ENCODE measurements at places on chromosomes 2 and 18.

GRCh38 chr2:38207168-38207567 is 131.2 kb upstream of the CYP1B1 start:
- no peak for DNase-seq

DNA sequence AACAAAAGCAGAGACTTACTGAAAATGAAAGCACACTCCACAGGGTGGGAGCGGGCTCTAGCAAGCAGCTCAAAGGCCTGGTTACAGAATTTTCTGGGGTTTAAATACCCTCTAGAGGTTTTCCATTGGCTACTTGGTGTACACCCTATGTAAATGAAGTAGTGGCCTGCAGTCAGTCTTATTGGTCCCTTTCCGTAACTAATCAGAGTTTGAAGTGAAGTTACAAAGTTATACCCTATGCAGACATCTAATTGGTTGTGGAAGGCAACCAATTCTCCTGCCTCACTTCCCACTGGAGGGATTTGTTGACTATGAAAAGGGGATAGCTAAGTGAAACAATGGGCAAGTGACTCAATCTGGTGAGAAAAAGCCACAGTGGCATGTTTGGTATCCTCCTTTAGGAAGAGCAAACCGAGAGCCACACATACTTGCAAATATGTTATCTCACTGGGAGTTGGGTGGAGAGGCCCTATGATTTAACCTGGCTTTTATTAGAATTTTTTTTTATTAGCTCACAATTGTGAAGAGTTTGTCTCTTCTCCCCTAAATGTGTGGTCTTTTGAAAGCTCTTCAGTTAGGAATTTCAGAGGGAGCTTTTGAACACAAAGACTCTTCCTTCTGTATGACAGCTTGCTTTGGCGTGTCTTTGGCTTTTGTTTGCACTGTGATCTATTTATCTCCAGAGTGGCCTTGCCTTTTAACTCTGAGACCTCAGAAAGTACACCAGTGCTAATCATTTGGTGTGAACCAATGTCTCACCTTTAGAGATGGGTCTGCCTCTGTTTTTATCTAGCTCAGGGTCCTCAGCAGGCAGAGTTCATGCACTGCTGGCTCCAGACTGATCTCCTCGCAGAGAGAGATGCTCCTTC is 69.6 kb downstream of the MAP4K4 start:
- DNase-seq, result no peak

DNA sequence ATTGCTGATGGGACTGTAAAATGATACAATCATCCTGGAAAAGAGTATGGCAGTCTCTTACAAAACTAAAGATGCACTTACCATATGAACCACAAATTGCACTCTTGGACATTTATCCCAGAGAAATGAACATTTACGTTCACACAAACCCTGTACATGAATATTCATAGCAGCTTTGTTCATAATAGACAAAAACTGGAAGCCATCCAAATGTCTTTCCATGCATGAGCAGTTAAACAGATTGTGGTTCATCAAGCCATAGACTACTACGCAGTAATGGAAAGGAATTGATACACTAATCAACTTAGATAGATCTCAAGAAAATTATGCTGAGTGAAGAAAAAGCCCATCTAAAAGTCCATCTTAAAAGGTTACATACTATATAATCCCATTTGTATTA is 156.1 kb upstream of the SLC39A10 start:
- no peak for DNase-seq

DNA sequence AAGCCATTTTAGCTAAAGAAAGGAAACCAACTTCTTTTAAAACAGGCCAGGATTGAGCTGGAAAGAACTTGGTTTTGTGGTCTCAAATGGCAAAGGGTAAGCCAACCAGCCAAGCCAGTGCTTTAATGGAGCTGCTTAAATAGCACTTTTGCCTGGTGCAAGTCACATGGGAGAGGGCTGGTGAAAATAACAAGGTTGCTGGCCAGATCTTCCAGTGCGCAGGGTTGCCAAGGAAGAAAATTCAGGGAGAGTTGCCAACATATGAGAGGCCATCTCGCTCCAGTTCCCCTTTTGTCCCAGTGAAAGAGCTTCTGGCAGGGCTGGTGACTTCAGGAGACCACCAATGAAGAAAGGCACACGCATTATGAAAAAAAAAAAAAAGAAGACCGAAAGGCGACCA is 57.3 kb downstream of the IRS1 start:
- DNase-seq, result no peak

- DNase-seq, result no peak
Measured at GRCh38 chr2:4963106-4963505, 729.1 kb upstream of the SOX11 start.
